ENCODE measurements at places on chromosomes 4 and X. TPM values are rescaled to one million over a fixed set of nuclear protein-coding genes. Genes with fewer than 3 reads are reported as not detected.

DNA sequence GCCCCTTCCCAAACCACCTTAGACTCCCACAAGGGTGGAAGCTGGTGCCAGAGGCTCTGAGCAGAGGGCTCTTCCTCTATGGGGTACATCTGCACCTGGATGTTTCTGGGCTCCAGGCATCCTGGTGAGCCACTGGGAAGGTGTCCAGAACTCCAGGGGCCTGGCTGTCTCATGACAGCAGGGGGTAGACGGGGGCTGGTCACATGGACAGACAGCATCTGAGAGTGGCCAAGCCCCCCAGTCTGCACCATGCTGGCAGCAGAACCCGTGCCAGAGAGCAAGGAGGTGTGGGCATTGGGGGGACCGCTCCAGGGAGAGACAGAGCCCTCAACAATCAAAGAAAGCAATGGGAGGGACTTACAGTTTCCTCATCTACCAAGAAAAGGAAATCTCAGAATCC, 39.5 kb downstream of the ZFYVE28 start:
- DNase-seq: no peak

Gene CTAG2
- not detected for total RNA-seq

DNA sequence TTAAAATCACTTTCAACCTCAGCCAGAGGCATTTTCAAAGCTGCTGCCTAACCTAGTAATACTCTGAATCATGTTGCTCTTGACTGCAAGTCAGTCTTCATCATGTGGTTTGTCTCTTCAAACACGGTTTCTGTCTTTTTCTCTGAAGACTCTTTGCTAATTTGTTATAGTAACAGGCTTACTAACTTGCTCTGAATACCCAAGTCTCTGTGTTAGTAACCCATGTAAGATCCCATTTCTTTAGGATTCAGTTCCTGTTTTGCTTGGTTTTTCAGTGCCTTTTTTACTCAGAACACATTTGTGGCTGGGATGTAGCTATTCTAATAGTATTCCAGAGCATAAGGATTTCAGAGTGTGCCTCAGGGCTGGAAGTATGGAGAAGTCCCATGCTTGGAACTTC, 1450.6 kb upstream of the IGFBP7 start:
- DNase-seq: no peak

- DNase-seq: no peak
These were observed 142.7 kb downstream of the TENM3 start for GRCh38 chr4:182385897-182386296.

DNA sequence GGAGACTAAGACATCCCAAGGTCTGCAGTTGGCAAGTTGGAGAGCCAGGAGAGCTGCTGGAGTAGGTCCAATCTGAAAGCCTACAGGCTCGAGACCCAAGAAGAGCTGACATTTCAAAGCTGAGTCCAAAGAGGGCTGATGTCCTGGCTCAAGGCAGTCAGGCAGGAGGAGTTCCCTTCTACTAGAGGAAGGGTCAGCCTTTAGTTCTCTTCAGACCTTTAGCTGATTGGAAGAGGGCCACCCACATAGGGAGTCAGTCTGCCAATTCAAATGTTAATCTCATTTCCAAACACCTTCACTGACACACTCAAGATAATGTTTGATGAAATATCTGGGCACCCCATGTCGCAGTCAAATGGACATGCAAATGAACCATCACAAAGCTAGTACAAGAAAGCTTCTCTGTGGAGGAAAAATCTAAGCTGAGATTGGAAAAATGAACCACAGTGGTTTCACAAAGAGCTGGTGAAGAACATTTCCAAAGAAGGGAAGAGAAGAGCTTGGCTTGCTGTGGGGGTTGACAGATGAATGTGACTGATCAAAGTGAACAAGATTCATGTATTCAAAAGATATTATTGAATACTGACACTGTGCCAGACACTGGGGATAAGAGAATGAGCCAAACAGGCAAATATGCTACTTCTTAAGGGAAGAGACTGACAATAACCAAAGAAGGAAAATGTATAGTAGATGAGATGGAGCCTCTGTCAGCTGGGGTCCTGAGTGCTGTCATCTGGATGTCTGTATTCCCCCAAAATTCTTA, 61.2 kb downstream of the STK32B start:
- DNase-seq: no peak

Gene ADGRL3
- total RNA-seq: not detected

Gene SHOX
- not detected for total RNA-seq
